Nucleus accumbens (tissue), 56 donors: ENCODE measurements at places on chromosomes 16 and 17.

DNA sequence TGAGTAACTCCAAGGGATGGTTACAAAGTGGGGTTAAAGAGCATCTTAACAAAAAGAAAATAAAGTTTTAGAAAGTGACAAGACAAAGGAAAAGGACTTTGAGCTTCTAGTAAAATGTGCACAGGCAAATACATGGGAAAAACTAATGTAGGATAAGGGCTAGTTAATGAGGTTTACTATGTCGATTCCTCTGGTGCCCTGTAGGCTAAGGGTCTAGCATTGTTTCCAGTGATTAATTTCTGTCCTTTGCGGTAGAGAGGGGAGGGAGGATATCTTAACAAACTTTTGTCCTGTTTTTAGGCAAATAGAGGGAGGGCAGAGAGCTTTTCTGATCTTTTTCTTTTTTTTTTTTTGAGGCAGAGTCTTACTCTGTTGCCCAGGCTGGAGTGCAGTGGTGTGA lies 96.6 kb upstream of the SIAH1 start:
- DNase-seq, result no peak

- DNase-seq, result no peak
Observed at GRCh38 chr17:50487213-50488096, 8.8 kb downstream of the RSAD1 start.

GRCh38 chr16:11456741-11457140 lies 111.5 kb downstream of the RMI2 start:
- no peak for DNase-seq

DNA sequence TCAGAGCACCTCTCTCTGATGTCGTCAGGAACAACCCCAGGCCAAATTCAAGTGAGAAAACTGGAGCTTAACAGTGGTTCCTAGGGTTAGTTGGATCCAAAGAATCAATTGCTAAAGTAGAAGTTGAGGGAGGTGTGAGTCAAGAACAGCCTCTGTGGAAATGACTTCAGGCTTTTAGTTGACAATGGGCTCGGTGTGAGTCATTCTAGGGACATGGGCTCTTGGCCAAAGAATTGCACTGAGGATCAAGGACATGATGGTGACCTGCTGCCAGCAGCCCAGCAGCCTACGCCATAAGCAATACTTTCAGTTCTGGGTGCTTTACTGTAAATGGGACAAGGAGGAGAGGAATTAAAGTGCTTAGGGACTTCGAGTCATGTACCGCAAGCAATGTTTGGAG lies 32.1 kb upstream of the SMURF2 start:
- DNase-seq, result no peak

GRCh38 chr17:56594320-56595107 lies 1.0 kb downstream of the NOG start:
- DNase-seq, result no peak

GRCh38 chr17:80920441-80920840 lies 71.2 kb upstream of the CHMP6 start:
- DNase-seq, result no peak

GRCh38 chr17:5194346-5194745 lies 2.7 kb upstream of the ZNF594 start:
- no peak for DNase-seq

- no peak for DNase-seq
Observed at GRCh38 chr16:19346335-19346922, 60.9 kb downstream of the CLEC19A start.

- DNase-seq, result no peak
Observed at GRCh38 chr17:46082257-46082656, 83.2 kb downstream of the STH start.

GRCh38 chr17:62676952-62677596 lies 49.6 kb downstream of the MRC2 start:
- no peak for DNase-seq

DNA sequence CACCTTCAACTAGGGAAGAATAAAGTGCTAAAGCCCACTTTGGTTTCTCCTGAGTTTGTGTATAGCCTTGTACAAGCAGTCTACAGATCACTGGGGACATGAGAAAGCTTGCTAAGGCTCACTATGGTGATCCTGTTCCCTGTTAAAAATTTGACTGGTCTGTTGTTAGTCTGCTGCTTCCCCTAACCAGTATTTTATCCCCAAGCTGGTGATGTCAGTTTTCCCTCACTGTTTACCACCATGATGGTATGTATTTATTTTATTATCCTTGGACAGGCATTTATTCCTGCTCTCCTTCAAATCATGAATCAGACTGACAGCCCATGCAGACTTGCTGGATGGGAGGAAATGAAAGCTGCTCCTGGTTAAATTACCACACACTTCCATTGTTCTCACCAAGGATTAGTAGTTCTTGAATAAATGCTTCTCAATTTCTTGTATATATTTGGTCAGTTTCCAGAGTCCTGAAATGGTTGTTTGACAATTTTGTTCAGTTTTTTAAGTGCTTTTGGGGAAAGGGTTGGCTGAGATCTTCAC lies 99.6 kb downstream of the CA4 start:
- no peak for DNase-seq

GRCh38 chr16:49493836-49494235 lies 120.2 kb downstream of the C16orf78 start:
- DNase-seq, result no peak

DNA sequence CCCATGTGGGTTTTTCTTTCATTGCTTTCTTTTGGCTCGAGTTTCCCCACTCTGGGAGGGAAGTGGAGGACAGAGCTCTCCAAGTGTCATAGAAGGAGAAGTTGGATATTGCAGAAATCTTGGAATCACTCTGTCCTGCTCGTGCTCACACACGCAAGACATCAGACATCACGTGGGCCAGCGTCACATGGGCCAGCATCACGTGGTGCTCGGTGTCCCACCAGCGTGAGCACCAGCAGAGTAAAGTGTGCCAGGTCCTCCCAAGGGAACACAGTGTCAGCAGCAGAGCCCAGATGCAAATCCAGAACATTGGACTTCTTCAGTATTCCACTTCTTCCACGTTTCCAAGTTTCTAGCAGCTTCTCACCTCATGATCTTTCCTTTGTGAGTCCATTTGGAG lies 327.0 kb downstream of the FOXL1 start:
- DNase-seq, result no peak

- no peak for DNase-seq
Observed at GRCh38 chr16:14303182-14303618, 232.1 kb downstream of the MRTFB start.

GRCh38 chr17:43043307-43043706 lies 18.3 kb downstream of the RND2 start:
- no peak for DNase-seq

GRCh38 chr16:1643521-1643920 lies 31.4 kb downstream of the CRAMP1 start:
- DNase-seq, result no peak

DNA sequence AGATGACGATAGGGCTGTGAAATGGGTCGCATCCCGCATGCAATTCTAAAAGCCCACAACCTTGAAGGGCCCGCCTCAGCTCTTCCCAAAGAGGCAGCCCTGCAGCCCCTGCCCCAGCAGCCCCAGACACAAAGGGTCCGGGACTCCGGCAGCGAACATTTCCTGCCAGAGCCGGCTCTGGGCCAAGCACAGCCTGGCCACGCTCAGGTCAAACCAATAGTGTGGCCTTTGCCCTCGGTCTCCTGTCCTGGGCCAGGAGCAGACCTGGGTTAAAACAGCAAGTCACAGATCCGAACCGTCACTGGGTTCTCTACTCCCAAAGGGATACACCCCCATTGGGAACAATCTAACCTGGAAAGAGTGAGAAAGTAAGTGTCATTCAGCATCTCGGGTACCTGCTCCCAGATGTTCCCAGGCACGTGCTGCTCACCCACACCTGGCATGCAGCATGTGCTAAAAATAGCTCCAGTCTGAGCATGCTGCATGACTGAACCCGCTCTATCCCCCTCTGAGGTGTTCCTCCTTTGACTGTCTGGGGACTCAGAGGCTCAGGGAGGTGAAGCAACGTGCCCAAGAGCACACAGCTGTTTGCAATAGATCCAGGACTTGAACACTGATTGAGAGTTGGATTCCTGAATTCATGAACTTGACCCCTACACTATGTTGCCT lies 22.2 kb upstream of the ATP2A3 start:
- DNase-seq, result no peak

DNA sequence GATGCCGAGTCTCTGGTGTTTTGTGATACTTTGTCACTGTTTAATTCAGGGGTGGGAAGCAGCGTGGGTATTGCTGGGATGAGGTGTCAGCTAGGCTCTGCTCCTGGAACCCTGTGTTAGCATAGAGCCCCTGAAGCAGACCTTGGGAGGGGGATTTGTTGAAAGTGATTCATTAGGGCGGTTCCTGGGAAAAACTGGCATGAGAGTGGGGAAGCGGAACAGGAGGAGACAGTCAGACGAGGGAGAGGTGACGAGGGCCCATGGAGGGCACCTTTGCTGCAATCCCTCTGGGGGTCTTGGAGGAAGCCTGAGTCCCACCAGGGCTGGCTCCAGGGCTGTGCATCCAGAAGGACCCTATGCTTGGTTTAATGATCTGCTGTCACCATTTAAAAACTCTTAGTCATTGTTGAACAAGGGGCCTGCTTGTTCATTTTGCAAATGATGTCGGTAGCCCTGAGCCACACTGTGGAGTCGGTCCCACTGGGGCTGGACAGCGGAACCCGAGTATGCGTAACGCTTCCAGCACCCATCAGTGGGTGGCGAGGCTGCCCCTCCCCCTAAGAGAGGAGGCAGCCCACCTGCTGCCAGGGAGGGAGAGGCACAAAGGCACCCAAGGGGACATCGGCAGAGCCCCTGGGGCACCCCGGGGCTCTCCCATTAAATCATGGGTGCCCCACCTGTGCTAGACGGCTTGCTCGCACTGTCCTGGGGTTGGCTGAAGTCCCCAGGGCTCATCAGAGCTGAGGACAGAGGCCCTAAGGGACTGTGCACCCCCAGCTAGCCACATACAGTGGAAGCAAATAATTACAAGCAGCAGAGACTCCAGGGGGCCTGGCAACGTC lies 35.4 kb downstream of the WFDC1 start:
- no peak for DNase-seq

DNA sequence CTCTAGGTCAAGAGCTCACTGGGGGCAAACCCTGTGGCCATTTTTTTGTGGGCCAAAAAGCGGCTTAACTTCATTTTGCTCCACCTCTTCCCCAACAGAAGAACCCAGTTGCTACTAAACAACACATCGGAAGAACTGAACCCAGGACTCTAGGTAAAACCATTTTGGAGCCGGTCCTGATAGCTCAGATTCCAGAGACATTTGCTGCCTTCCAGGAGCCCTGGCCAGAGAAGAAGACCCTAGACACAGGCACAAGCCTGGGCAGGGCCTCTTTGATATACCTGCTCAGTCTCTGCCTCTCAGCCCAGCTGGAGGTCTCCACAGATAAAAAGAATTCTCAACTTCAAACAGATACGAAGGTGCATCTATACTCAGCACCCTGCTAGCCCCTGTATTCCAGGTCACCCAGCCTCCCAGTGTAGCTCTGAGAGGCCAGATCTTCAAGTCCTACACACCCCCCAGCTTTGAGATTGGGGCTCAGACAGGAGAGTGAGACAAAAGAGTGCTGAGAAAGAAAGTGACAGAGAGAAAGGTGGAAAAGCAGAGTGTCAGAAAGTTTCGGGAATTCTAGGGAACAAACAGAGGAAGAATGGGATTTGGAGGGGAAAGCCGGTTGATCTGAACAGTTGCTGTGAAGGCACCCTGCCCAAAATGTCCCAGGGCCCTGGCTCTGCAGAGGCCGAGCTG lies 6.6 kb upstream of the HOXB9 start:
- no peak for DNase-seq

DNA sequence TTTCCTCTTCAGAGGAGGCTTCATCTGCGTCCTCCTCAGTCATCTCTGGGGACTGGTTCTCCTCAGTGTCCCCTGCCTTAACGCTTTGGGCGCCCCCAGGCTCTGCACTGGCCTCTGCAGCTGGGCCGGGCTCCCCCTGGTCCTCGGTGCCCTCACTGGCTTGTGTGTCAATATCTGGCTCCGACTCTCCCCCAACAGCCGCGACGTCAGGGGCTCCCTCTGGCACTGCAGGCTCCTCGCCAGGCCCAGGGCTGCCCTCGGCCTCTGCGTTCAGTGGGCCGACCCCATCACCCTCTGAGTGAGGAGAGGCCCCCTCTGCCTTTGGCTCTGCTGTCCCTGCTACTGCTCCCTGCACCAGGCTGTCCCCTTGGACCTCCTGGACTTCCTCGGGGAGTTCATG lies 34.7 kb downstream of the SRL start:
- DNase-seq, result no peak

- DNase-seq, result no peak
Observed at GRCh38 chr16:8087597-8088289, 502.6 kb downstream of the TMEM114 start.

GRCh38 chr17:78257810-78258322 lies 26.4 kb downstream of the TMEM235 start:
- no peak for DNase-seq

GRCh38 chr17:5838661-5839300 lies 231.4 kb upstream of the WSCD1 start:
- DNase-seq, result peak; percentile 7

- peak; percentile 41 for DNase-seq
Observed at GRCh38 chr17:2388020-2388682, 12.7 kb downstream of the MNT start.

DNA sequence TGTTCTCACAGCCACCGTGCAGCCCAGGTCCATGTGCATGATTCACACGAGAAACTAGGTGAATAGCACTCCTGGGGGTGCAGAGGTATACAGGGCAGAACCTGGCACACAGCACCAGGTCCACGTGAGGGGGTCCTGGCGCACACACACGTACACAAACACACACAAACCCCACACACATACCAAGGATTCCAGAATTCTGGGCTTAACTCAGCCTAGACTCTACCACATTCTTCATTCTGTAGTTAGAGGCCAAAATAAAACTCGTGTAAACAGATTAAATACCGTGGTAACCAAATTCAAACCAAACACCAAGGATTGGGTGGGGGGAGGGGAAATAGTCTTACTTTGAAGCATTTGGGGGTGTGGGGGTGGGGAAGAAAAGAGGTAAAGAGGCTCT lies 58.5 kb downstream of the XYLT1 start:
- no peak for DNase-seq

DNA sequence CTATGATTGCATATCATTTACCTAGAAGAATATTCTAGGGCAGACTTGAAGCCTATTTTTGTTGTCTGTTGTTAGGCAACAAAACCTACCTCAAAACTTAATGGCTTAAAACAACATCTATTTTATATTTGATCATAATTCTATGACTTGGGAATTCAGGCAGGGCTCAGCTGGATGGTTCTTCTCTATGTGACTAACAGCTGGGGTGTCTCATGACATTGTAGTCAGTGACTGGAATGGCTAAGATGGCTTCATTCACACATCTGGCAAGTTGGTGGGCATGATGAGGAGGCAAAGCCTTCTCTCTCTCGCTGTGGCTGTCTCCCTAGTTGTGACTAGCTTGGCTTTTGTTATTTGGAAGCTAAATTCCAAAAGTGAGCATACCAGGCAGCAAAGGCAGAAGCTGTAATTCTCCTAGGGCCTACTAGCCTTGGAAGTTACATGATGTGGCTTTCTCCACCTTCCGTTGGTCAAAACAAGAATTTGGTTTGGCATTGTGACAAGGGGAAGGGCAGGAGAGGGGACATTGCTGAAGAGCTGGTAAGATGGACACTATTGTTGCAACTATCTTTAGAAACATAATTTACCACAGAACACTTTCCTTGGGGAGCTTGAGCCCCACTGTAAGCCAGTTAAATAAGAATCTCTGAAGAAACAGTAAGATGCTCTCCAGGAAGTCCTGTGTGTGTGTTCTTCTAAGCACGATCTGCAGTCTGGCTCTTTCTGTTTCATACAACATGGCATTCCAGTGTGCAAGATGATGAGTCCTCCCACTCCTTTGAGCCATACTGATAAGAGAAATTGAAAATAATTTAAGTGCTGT lies 39.4 kb downstream of the ZNRF1 start:
- DNase-seq, result no peak
